ENCODE measurements at places on chromosomes 12 and 14.

- DNase-seq = no peak
These were observed 118.5 kb downstream of the RAD51B start for GRCh38 chr14:67938071-67938470.

- DNase-seq = no peak
These were observed 8.9 kb upstream of the IRF2BPL start for GRCh38 chr14:77037215-77037937.

- DNase-seq = no peak
These were observed 132.8 kb downstream of the TTLL5 start for GRCh38 chr14:75793806-75794205.

- no peak for DNase-seq
These were observed 771.6 kb downstream of the RPS29 start for GRCh38 chr14:48814562-48814961.

- DNase-seq = peak; percentile 15
These were observed 83.9 kb downstream of the ARL6IP4 start for GRCh38 chr12:123064366-123064765.

- peak; percentile 40 for DNase-seq
These were observed at the start of gene SYNE3 for GRCh38 chr14:95516554-95517181. SYNE3 (minus strand) TSS chr14:95516650; CDS start chr14:95475821, 40,829 bp downstream.

DNA sequence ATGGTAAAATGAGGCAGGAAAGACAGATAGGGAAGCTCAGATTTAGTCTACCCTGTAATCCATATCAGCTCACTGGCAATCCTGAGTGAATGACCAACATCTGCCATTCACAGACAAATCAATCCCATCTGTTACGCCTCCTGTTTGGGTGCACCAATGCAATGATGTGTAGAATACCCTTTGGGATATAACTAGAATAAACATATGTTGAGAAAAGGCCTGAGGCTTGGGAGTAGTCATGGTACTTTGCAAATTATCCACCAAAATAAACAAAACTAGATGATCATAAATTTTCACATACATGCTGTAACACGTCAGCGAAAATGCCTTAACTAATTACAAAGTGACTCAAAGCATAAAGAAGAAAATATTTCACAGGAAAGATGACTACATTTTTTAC is 78.8 kb downstream of the KCNC2 start:
- DNase-seq = no peak

DNA sequence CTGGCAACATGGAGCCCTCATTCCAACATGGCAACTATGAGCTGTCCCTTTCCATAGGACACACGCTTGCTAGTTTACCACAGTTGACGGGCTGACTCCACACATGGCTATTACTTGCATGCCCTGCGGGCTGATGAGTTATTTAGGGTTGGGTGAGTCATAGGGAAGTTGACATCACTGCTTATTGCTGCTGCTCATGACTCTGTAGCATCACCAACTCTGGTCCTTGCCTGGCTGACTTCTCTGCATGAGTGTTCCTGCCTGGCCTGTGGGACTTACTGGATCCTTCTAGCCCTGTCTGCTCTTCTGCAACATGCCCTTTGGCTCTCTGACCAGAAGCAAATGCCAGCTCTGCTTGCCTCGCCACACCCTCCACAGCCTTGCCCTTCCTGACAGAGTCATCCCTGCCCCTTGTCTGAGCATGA is 199.5 kb downstream of the ANO6 start:
- DNase-seq = no peak

DNA sequence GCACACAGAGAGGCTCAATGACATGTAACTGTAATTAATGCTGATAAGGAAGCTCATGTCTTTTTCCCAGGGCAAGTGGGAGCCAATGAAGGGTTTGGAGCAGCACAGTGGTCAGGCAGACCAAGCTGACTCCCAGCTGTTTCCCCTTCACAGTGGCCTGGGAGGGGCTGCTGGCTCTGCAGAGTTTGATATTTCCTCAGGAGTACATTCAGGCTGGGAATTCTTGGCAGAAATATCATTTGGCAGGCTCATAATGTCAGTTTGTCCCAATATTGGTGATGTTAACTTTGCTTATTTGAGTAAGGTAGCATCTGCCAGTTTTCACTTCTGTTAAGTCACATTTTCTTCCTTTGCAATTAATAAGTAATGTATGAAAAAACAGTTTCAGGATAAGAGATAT is 247.0 kb downstream of the EMP1 start:
- DNase-seq = no peak

DNA sequence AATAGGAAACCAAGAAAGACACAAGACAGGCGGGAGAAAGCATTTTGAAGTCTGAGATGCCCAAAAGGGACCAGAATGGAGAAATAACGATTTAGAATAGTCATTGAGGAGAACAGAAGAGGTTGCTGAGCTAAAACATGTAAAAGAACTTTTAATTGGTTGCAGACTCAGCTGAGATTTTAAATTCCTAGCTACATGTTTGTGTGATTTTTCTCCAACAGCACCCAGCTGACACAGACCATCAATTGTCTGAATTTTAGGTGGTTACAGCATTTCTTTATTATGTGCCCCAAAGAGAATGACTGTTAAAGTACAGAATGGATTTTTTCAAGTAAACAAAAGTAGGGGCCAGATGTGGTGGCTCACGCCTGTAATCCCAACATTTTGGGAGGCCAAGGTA is 50.3 kb downstream of the BAZ1A start:
- DNase-seq = no peak

DNA sequence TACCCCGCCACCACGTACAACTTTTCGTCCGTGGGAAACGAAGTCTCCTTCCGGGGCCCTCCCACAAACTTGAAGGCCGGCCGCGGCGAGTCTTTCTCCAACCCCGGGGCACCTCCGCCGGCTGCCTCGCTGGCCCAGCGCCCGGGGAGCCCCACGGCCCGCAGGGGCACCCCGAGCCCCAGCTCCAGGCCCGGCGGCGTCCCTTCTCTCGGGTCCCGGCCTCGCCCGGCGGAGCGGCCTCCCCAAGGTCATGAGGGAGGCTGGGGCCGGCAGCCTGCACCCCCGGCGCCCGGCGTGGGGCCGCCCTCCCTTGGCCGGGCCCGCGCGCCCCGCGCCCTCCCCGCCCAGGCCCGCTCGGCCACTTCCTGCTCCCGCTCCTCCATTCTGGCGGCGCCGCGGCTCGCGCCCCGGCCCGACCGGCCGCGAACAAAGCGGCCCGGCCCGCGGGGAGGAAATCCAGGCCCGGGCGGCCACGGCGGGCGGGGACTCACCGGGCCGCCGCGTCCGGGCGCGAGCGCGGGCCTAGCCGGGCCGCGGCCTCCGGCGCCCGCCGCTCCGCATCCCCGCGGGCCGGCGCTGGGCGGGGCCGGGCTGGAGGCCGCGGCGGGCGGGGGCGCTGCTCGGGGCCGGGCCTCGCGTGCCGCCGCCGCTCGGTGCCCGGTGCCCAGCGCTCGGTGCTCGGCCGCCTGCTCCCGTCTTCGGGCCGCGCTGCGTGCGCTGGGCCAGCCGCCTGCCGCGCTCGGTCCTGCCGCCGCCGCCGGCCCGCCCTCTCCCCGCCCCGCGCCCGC is at the start of gene AKT1:
AKT1 (minus strand) TSS at position 756 of the 788 bp plus-strand sequence. CDS start 3,105 bp downstream, outside the sequence.
- DNase-seq = no peak

- no peak for DNase-seq
These were observed 11.3 kb upstream of the FOXG1 start for GRCh38 chr14:28755198-28755815.

GRCh38 chr12:115761784-115762183 is 515.7 kb downstream of the MED13L start:
- DNase-seq = no peak

DNA sequence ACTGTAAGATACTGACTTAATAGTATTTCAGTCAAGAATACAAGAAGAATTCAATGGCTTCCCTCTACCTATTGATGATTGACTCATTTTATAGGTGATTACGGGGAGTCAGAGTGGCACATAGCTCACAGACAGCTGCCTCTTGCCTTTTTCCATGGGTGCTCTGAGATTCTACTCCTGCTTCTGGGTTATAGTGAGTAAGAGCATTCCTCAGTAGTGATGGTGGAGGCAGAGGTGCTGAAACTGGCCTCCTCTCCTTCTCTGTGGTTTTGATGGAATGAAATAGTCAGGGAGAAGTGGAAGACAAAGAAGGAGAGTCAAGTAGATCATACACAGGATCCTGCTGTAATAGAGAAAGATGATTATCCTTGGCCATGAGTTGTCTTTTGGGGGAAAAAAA is 438.2 kb upstream of the FAR2 start:
- no peak for DNase-seq

DNA sequence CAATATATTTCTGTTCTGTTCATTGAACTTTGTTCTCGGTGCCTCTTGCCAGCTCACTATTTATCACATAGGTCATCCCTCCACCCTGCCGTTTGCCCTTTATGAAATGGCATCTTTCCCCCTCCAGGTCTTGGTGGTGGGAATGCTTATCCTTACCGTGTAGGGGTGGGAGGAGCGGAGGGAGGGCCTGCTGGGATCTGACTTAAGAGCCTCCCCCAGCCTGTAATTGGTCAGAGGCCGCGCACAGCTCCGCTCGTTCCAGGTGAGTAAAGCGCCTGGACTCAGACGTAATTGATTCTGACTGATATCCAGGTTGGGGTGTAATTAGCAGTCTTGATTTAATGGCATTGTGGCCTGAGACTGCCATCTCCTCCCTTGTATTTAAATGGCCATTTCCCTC is 185.3 kb downstream of the TSPAN9 start:
- DNase-seq = no peak

- DNase-seq = no peak
These were observed 253.0 kb upstream of the FLRT2 start for GRCh38 chr14:85276979-85277228.

GRCh38 chr12:10130042-10130441 is at the start of gene CLEC7A:
CLEC7A (minus strand) TSS chr12:10130199; CDS start chr12:10130082, 117 bp downstream.
- DNase-seq = no peak

GRCh38 chr12:68206446-68206845 is 19.2 kb downstream of the IL26 start:
- DNase-seq = no peak

GRCh38 chr14:31749275-31749674 is 188.1 kb downstream of the NUBPL start:
- no peak for DNase-seq

DNA sequence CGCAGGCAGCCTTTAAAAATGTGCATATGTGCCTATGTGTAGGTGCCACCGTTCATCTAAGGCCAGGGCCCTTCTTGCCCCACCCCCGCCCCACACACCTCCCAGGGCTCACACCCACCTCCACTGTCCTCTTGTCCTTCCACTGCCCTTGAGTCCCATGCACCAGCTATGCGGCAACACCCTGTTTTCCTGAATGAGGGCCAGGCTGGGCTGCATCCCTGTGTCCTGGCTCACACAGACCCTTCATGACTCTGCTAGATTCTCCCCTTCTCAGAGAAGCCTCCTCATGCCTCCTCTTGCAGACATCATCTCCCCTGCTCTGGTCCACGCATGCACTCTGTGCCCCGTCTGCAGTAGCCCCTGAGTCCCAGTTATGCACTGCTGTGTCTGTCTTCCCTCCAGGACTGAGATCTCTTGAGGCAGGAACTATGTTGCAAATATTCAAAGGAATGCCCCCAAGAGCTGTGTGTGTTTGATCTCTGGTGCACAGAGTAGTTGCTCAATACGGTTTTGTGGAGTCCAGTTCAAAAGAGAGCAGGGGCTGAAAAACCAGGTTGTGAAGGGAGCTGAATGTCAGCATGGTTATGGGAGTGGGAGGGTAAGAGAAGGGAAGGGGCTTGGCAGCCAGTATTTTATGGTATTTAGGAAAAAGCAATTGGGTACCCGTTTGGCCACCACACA is 47.3 kb upstream of the ESRRB start:
- no peak for DNase-seq

DNA sequence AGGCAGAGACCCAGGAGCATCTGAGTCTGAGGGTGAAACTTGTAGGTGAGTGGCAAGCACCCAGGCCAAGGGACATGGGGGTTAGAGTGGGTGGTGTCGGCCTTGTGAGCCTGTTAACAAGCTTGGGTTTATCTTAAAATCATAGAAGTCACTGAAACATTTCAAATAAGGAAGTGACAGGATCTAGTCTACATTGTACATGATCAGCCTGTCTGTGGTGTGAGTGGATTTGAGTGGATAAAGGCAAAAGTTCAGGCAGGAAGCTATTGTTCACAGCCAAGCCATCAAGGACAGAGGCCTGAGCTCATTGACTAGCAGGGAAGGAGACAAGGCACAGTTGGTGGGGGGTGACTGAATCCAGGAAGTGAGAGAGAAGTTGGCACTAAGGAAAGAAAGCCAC is 59.3 kb upstream of the FKBP4 start:
- peak; percentile 54 for DNase-seq

DNA sequence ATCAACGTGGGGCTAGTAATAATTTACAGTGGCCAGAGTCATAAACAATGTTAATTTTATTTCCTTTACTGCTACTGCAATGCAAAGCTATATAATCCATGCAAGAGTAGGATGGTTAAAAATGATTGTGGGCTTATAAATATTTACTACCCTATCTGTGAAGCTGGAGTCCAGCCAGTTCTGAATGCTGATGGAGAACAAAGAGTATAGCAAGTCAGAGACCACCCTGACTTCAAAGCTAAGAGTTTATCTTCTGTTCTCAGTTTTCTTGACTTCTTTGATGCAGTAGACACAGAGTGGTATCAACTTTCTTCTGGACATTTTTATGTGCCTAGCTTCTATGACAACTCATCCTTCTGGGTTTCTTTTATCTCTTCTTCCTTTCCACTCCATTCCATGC is 34.0 kb upstream of the OVCH1 start:
- DNase-seq = no peak

- peak; percentile 20 for DNase-seq
These were observed 55.7 kb downstream of the TRPV4 start for GRCh38 chr12:109777544-109777943.

- DNase-seq = no peak
These were observed 32.0 kb upstream of the CDKN3 start for GRCh38 chr14:54364555-54365415.

- no peak for DNase-seq
These were observed 86.0 kb downstream of the SCFD1 start for GRCh38 chr14:30708157-30708556.

GRCh38 chr12:124347805-124348658 is 53.1 kb downstream of the RFLNA start:
- no peak for DNase-seq

DNA sequence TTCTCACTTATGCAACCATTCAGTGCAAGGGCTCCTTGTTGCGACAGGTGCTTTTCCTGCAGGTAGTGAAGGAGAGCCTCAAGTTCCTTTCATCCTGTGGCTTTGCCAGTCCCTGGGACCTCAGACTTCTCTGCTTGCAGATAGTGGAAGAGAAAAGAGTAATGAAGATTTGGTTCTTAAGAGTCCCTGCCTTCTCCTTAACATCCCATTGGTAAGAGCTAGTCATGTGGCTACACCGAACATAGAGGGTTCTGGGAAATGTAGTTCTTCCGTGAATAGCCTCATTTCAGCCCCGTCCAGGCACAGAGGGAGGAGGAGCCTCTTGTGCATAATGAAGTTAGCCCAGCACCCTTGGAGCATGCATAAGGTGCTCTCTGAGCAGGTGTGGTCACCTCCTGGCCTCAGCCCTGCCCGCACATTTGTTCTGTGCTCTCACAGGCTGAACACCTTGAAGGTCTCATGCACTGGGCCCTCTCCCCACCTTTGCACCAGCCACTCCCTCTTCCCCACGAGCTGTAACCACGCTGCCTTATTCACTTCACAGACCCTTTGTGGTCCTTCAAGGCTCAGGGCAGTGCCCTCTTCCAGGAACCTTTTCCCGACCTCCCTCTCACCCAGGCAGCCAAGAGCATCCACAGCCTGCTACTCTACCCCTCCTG is 134.0 kb downstream of the BCL11B start:
- DNase-seq = no peak
